Left colon (tissue), 2 donors: ENCODE measurements at places on chromosomes 12 and 14. TPM values are rescaled to one million over a fixed set of nuclear protein-coding genes. Genes with fewer than 3 reads are reported as not detected.

Gene OLR1
- total RNA-seq, result not detected

Gene SIX1
- total RNA-seq, result not detected

Gene DRAM1
- total RNA-seq, result 6.4 TPM

DNA sequence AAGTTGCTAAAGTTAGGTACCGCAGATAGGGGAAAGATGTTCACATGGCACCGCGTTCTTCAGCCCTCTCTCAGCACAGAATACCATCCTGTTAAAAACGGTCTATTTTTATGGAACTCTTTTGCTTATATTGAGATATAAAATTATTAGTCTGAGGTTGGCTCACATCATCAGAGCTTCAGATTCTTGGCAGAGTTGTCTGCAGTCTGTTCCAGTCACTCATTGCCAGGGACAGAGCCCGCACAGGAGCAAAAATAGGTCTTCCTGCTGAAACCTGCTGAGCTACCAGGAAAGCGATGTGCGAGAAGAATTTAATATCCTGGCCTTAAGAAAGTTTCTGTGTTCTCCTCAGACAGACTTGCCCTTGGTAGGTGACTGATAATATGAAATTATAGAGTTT, 249.8 kb downstream of the VRK1 start:
- no peak for DNase-seq
